ENCODE measurements at places on chromosomes 11 and 22.

DNA sequence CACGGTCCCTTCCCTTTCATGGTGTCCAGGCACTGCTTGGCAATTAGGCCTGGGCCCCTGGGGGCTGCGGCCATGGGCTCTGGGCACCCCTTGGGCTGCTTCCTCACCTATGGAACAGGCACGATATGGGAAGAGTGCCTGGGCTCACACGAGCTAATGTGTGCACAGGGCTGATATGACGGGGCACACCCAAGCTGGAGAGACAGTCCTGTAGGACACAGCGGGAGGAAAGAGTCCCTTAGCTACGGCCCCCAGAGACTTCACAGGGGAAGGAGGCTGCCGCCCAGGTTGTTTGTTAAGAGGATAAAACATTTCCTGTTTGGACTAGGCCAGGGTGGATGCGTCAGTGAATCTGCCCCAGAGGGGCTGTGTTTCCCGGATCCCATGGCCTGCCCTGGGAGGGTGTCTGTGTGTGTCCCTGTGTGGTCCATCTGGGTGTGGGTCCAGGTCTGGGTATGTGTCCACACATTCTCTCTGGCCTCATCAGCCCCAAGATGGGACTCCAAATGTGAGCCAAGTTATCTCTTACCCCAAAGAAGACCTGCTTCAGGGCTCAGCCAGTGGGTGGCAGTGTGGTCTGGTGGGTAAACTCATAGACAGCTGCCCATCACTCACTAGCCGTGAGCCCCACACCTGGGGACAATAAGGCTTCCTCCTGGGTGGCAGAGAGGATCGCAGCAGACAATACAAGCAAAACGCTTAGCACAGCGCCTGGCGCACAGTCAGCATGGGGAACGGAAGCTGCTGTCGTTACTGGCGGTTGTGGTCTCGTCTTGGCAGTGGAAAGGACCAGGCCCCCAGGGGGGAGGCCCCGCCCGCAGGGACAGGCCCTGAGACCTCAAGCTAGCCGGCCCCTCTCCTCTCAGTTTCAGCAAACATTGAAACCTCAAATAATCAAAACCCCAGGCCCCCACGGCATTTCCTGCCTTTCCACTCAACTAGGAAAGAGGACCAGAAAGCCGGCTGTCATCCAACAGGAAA, 3.2 kb upstream of the EMID1 start:
- DNase-seq = peak; percentile 26

GRCh38 chr11:8222820-8223512, 40.7 kb downstream of the LMO1 start:
- DNase-seq = no peak

DNA sequence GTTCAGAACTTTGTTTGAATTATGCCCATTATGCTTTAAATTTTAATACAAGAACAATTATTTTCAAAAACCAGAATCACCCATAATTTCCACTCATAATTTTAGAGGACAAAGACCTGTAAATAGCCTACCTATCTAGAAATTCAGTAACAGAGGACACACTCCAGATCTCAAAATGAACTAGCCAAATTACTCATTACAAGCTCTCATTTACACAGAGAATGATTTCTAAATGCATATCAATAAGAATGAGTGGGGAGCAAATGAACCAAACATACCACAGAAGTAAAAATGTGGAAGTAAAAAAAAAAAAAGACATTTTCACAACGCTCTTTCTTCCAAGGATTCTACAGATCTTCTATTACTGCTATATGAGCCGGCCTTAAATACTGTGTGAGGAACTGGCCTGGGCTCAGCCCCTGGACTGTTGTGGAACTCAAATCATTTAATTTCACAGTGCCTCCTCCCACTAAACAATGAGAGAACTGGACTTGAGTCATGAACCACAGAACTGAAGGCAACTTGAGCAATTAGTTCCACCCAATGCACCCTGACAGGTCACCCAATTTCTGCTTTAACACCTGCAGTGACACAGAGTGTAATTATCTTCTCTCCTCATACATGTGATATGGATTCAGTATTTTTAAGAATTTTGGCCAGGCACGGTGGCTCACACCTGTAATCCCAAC, 8.0 kb downstream of the MRTFA start:
- DNase-seq = no peak

- no peak for DNase-seq
Measured at GRCh38 chr22:36442506-36443197, 38.8 kb downstream of the TXN2 start.

GRCh38 chr22:16963189-16963945, 44.7 kb downstream of the GAB4 start:
- no peak for DNase-seq

Measured in stimulated activated CD8-positive, alpha-beta memory T cell treated with anti-CD3 and anti-CD28 coated beads, Interleukin-2, amount 100 ng/mL, for 1 hour (primary cell).